A549 (cell line): ENCODE measurements at places on chromosomes 1 and 21. TPM values are rescaled to one million over a fixed set of nuclear protein-coding genes. Genes with fewer than 3 reads are reported as not detected.

GRCh38 chr1:155514582-155515187, 47.9 kb downstream of the ASH1L start:
- no peak for DNase-seq

GRCh38 chr1:81407000-81407821, 393.5 kb upstream of the ADGRL2 start:
- DNase-seq, result no peak

TLR5 gene
- 0.22 to 0.46 TPM (median 0.34 TPM) in 3 replicates for polyA plus RNA-seq

- no peak for DNase-seq
Observed at GRCh38 chr1:66088787-66089186, 296.1 kb downstream of the PDE4B start.

DNA sequence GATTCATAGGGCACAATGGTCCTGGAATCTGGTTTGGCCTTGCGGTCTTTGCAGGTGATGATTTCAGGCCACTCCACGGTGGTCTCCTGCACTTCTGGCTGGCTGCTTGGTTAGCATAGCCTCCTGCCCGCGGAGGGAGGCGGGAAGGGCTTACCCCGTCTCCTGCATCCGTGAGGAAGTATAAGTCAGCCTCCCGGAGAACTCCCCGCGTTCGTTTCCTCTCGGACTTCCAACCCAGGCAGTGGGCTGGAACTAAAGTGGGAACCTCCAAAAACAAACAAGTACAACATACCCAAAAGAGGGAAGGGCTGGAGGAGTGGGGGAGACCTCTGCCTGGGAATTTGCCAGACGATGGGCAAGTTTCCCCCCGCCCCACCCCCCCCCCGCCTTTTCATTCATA, 939 bp upstream of the CCN1 start:
- DNase-seq, result peak; percentile 48

GRCh38 chr1:198132060-198132781, 24.6 kb upstream of the NEK7 start:
- DNase-seq, result peak; percentile 16

TNNI3K gene
- polyA plus RNA-seq, result 0.09 to 0.24 TPM in 2 of 3 replicates, not detected in the other

- DNase-seq, result no peak
Observed at GRCh38 chr1:75132242-75132811, 1.9 kb upstream of the LHX8 start.

RXRG gene
- not detected in 3 replicates for polyA plus RNA-seq
